Effector memory CD8-positive, alpha-beta T cell (primary cell): ENCODE measurements at places on chromosomes 3 and 15.

DNA sequence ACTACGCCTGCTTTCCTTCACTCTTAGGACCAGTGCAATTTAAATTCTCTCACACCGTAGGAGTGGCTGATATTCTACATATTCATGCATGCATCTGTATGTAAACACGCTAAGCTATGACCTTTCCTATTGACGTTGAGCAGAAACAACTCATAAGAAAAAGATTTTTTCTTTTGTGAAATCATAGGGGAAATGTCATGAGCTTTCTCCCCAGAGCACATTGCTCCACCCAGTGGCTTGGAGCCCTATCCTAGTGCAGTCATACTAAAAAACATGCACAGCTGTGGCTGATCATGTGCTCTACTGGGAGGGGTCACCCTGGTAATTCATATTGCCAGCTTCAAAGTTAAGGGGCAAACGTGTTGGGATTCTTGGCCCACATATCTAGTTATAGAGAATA lies 1.8 kb upstream of the MESD start:
- no peak for DNase-seq

DNA sequence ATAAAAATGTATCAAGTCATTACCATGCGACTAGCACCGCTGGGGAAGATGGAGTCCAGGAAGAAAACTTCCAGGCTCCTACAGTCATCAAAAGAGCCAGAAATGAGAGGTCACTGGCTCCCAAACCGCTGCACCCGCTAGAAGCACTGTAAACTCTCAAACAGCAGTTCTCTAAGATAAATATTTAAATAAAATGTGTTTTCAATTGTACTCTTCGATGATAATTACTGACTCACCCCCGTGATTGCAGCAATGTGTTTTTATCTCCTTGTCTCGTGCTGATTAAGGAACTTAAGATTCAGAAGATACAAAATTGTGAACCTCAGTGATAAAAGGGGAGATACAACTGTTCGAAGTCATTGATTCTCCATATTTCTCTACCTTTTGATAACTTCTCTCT lies 45.8 kb upstream of the FOXP1 start:
- DNase-seq = no peak

DNA sequence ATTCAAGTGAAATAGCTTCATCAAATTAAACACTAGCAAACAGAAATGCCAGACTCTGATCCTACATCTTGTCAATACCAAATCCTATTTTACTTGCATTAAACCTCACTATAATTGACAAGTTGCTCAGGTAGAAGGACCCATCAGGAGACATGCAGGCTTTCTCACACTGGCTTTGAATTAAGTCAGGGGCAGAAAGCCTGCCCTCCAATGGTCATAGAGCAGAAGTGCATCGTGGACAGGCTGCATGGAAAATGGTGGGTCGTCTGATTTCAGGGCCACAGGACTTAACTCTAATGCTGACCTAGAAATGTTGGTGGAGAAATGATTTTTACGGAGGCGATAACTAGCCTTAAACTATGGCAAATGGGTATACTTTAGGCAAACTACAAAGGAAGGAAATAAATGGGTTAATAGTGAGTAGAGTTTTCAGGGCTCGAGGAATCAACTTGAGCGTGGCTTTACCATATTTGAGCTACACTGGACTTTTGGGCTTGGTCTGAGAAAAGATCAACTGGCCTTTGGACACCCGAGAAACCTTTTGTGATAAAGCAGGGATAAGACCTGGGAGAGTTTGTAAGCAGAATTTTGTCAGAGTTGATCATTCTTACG lies 283.9 kb downstream of the GRM7 start:
- DNase-seq = no peak

- no peak for DNase-seq
These were observed 105.5 kb downstream of the TGFBR2 start for GRCh38 chr3:30711867-30712266.

DNA sequence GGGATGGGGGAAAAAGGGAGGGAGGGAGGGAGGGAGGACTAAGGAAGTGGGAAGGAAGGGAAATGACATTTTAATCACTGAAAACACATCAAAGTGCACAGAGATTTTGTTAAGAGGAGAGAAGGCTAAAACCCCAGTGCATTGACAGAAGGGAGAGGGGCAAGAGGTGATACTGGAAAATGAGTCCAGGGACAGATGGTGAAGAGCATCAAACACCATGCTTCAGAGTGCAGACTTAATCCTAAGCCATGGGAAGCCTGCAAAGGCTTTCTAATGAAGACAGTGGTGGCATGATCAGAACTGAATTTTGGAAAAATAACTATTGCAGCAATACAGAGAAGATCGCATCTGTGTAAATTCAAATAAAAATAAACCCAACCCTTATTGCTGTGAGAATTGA lies 41.8 kb downstream of the HGD start:
- no peak for DNase-seq
